ENCODE measurements at places on chromosomes 5 and 9.

- DNase-seq: no peak
These were observed 17.3 kb downstream of the MEGF10 start for GRCh38 chr5:127307868-127308267.

GRCh38 chr5:163104464-163104863, 332.9 kb upstream of the CCNG1 start:
- DNase-seq: no peak

GRCh38 chr5:6822556-6823343, 109.5 kb downstream of the TENT4A start:
- DNase-seq: no peak

DNA sequence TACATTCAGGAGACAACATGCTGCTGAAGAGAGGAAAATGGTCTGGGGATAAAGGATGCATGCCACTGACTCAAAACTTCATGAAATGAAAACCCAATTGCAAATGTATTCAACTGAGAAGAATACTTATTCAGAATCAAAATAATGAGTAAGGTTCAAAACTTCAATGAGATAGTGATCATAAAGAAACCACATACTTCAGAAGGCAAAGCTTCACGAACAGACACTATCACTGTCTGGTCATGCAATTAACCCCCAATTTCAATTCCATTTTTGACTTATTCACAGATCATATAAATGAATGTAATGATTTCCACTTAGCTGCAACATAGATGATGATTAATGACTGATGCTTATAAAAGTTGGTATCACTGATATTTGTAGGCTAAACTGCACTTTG, 33.0 kb upstream of the CTNNAL1 start:
- no peak for DNase-seq

- no peak for DNase-seq
These were observed 9.9 kb upstream of the SLC9A3 start for GRCh38 chr5:533955-534742.

GRCh38 chr9:128731093-128731492, 7.2 kb upstream of the ZDHHC12 start:
- DNase-seq: no peak

GRCh38 chr5:155343468-155343867, 329.9 kb downstream of the KIF4B start:
- no peak for DNase-seq
